Suprapubic skin (tissue), 4 donors: ENCODE measurements at places on chromosomes 3 and 15. TPM values are rescaled to one million over a fixed set of nuclear protein-coding genes. Genes with fewer than 3 reads are reported as not detected.

- DNase-seq, result no peak
These were observed 253.7 kb downstream of the ULK4 start for GRCh38 chr3:41708176-41708575.

Gene SLC35G2
- 1.1 TPM for total RNA-seq

Gene P2RY13
- 3.4 TPM for total RNA-seq

- no peak for DNase-seq
These were observed 246.7 kb upstream of the CBLB start for GRCh38 chr3:106115557-106115956.

- no peak for DNase-seq
These were observed 58.1 kb upstream of the SLC6A6 start for GRCh38 chr3:14344351-14344750.

Gene DALRD3
- 44.3 TPM for total RNA-seq

Gene WDR5B
- 3.5 TPM for total RNA-seq

- no peak for DNase-seq
These were observed 255.6 kb downstream of the FOXP1 start for GRCh38 chr3:71327936-71328335.

Gene MORF4L1
- 103 TPM for total RNA-seq

DNA sequence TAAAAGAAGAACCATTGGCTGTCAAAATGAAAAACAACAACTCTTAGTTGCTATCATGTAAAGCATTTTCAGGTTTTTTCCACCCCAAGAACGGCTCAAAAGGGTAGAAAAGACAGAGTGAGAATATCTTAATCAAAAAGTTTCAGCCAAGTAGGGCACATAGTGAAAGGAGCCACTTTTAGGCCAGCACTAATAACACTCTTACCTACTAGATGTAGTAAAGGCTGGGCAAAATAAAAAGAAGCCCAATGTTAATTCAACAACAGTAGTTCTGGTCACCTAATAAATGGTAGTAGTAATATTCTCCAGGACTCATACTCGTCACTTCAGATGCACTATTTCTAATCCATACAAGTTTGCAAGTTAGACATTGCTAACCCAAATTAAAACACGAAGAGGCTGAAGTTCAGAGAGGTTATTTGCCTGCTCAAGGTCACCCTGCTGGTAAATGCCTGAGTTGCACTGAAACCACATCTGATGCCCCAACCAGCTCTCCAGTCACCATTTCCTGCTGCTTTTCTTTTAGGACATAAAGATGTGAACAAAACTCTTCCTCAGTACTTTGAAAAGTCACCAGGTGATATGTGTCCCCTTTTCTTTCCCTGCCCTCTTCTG lies 7.5 kb downstream of the GOLIM4 start:
- DNase-seq, result no peak

- DNase-seq, result no peak
These were observed 24.6 kb upstream of the DMXL2 start for GRCh38 chr15:51647128-51647562.

DNA sequence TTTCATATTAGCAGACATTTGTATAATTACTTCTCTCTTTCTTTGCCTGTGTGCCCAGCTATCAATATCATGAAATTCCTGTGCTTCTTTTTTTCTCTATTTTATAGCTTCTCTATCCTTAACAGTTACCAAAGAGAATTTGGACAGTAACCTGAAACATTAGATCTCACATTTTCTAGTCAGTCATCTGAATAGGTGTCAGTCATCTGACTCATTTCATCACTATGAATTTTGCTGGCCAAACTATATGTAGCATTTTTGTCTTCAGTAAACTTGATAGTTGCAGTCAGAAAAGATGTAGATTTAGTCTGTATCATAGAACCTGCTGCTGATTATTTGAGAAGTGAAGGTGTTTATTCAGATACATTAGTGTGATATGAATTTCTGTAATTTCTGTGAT lies 52.6 kb downstream of the HMG20A start:
- no peak for DNase-seq

Gene XIRP1
- not detected for total RNA-seq

DNA sequence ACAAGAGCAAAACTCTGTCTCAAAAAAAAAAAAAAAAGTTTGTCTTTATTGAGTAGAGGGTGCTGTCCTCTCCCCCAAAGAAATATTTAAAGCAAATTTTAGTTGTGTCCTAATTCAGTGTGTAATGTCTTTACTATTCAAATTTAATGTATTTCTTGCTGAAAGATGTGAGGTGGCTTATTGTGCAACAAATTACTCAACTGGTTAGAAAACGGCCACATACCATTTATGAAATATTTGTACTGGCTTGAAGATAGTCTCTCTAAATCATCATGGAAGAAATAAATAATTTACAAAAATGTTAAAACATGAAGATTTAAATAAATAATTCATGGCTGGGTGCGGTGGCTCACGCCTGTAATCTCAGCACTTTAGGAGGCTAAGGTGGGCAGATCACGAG lies 63.0 kb downstream of the SLTM start:
- DNase-seq, result no peak

Gene CLDN1
- total RNA-seq, result 524 TPM

Gene CLDN18
- not detected for total RNA-seq

DNA sequence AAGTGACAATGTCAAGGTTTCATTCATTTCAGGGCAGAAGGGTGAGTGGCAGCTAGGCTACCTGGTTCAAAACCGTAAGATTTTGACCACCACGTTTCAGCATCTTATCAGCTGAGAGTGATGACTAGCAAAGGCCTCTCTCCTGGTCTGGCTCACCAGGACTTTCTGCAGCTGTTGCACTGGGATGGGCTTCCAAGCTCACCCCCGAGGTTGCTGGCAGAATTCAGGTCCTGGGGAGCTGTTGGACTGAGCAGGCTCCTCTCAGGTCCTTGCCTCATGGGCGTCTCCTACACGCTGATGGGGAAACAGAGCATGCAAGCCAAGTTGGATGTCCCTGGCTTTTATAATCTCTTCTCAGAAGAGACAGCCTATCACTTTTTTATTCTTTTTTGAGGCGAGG lies 88.8 kb upstream of the RNU6-1 start:
- DNase-seq, result no peak

- DNase-seq, result no peak
These were observed 73.7 kb upstream of the ACAN start for GRCh38 chr15:88729581-88729980.

GRCh38 chr15:93362203-93362602 lies 273.2 kb upstream of the RGMA start:
- no peak for DNase-seq

DNA sequence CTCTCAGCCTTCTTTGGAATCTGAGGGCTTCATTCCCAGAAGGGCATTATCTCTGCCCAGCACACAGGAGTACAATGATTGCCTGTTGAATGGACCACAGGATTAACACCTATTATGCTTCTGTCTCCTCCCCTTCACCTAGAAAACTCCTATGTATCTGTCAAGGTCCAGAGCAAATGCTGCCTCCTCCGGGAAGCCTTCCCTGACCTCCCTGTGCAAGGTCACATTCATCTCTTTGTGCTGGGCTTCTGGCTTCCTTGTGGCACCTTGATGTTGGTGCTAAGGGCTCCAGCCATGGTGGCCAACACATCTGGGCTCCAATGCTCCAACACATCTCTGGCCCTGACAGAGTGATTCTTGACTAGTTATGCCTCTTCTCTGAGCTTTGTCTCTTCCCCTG lies 49.9 kb upstream of the ATP2B2 start:
- peak; percentile 25 for DNase-seq

DNA sequence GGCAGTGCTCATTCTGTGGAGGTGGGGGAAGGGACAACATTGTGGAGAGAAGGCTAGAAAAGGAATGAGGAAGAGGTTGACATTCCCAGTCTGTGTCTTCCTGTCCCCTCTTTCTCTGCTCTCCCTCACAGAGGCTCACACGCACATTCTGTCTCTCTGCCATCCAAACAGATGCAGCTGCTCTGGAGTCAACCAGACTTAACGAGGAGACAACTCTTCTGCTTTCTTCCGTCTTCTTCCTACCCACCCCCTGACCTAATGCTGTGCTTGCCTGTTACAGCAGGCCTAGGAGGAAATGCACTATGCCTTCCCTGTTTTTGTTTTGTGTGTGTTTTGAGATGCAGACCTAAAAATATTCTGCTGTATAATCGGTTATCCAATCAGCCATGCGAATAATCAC lies 121.9 kb downstream of the CACNA1D start:
- no peak for DNase-seq

Gene PHC3
- total RNA-seq, result 37.9 TPM

DNA sequence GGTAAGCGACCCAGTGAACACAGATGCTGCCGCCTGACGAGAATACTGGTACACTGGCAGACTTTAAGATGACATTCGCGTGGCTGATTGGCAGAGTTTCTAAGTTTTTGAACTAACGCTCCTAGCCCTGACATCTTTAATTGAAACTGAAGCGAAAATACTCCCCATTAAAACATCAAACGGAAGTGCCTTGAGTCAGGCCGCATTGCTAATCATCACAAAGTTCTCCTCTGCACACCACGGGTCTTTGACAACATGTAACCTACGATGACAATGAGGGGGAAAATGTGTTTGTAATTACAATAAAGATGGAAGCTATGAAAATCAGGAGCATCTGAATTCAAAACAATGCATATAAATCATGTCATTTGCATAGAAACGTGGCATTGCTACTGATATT lies 44.5 kb downstream of the ATP13A4 start:
- no peak for DNase-seq

Gene CALML4
- total RNA-seq, result 4.7 TPM

DNA sequence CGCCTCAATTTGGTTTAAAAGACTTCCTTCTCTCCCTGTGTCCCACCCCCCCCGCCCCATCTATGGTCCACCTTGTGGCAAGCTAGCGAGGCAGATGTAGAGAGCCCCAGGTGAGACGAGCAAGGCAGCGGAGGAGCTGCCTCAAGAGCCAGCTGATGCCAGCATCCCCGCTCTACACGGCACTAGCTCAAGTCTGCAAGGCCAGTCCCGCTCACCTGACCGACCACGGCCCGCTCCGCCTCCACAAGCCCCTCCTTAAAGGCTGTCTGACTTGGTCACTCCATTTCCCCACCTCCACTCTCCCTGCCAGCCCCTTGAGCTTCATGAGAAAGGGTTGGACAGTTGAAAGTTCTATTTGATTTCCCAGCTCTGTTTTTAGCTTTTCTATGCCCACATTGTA lies 56.2 kb upstream of the IGF1R start:
- no peak for DNase-seq

- DNase-seq, result no peak
These were observed 1114.3 kb downstream of the IGSF11 start for GRCh38 chr3:117920253-117920898.

GRCh38 chr15:45143946-45144345 lies 14.2 kb downstream of the DUOX1 start:
- no peak for DNase-seq

Gene GP9
- total RNA-seq, result not detected

DNA sequence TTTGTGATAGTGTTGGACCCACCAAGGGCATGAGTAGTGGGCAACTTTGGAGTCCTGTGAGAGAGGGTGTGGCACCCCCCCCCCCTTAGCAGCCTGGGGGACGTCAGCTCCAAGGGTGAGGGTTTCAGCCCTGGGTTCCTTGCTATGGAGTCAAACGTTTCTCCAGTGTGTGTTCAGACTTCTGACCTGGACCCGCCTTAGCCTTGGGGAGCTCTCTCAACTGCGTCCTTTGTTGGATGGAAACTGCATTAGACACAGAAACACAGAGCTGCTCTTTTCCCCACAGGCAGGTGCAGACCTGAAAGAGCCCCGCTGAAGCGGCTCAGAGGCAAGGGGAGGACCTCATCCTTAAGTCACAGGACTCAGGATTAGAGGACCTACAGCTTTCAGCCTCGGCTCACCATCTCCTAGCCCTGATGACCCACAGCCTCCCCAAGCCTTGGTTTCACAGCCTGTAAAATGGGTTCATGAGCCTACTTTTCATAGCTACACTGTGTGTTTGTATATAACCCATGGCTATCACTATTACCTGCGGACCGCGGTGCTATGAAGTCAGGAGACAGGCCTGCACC lies 19.9 kb downstream of the ZNF710 start:
- DNase-seq, result peak; percentile 19

GRCh38 chr3:138740072-138740471 lies 94.7 kb downstream of the PIK3CB start:
- DNase-seq, result no peak

DNA sequence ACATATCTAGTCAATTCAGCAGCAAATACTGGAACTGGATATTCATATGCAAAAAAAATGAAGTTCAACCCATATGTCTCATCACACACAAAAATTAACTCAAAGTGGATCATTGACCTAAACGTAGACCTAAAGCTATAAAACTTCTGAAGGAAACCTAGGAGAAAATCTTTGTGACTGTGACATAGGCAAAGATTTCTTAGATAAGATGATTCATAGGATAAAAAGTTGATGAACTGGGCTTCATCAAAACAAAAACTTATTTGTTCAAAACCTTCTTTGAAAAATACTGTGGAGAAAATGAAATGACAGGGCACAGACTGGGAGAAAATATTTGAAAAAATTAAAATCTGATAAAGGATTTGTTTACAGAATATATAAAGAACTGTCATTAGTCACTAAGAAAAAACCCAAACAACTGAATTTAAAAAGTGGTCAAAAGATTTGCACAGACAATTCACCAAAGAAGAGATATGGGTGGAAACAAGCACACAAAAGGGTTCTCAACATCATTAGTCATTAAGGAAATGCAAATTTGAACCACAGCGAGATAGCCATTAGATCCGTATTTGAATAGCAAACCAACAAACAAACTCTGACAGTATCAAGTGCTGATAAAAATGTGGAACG lies 62.8 kb downstream of the ITGB5 start:
- no peak for DNase-seq

DNA sequence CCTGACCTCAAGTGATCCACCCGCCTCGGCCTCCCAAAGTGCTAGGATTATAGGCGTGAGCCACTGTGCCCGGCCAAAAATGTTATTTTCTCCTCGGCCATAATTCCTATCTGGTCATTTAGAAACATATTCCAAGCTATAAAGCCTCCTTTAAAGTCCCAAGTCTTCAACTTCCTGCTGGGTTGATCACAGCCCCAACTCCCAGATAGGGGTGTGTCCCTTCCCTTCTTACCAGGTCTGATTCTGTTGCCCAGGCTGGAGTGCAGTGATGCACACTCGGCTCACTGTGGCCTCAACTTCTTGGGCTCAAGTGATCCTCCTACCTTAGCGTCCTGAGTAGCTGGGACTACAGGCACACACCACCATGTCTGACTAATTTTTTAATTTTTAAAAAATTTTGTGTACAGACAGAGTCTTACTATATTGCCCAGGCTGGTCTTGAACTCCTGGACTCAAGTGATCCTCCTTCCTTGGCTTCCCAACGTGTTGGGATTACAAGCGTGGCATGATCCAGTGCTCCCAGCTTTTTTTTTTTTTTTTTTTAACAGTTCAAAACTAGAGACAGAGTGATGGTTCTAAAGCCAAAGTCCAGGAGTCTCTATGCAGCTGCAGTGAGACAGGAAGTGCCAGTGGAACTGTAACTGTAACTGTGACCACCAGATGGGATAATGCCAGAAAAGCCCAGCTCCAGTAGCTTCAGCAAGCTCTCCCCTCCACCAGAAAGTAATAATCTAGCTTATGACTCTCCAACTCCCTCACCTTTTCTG lies 8.2 kb upstream of the PRKAR2A start:
- DNase-seq, result peak; percentile 5

Gene FETUB
- 16.0 TPM for total RNA-seq

- no peak for DNase-seq
These were observed 66.7 kb upstream of the GCSAM start for GRCh38 chr3:112199622-112200316.
